ENCODE measurements at places on chromosomes 4 and X.

DNA sequence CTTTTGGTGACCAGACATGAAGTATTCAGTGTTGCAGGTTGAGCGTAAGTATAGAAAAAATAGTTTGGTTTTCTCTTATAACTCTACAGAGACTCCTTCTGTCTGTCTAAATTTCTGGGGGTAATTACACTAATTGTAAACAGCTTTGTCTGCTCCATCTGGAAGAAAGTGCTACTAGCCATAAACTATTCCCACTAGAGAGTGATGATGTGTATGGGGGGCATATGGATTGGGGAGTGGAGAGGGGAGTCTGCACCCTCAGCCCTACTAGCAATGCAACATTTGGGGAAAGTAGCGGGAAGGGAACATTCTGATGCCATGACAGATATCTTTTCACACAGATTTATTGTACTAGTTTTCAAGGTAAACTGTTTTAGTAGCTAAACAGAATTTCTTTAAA, 549.7 kb downstream of the TRIML1 start:
- DNase-seq: no peak

DNA sequence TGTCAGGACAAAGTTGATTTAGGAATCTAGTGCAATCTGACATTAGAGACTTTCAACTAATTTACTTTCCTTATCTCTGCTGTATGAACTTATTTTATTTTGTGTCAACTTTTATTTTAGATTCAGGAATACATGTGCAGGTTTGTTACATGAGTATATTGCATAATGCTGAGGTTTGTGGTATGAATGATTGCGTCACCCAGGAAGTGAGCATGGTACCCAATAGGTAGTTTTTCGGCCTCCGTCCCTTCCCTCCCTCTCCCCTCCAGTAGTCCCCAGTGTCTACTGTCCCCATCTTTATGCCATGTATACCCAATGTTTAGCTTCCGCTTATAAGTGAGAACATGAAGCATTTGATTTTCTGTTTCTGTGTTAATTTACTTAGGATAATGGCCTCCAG, 68.7 kb upstream of the TEX13D start:
- DNase-seq: no peak

GRCh38 chrX:118513120-118513898, 17.7 kb downstream of the DOCK11 start:
- DNase-seq: peak; percentile 33

GRCh38 chr4:22848332-22848731, 155.6 kb downstream of the GBA3 start:
- DNase-seq: no peak

DNA sequence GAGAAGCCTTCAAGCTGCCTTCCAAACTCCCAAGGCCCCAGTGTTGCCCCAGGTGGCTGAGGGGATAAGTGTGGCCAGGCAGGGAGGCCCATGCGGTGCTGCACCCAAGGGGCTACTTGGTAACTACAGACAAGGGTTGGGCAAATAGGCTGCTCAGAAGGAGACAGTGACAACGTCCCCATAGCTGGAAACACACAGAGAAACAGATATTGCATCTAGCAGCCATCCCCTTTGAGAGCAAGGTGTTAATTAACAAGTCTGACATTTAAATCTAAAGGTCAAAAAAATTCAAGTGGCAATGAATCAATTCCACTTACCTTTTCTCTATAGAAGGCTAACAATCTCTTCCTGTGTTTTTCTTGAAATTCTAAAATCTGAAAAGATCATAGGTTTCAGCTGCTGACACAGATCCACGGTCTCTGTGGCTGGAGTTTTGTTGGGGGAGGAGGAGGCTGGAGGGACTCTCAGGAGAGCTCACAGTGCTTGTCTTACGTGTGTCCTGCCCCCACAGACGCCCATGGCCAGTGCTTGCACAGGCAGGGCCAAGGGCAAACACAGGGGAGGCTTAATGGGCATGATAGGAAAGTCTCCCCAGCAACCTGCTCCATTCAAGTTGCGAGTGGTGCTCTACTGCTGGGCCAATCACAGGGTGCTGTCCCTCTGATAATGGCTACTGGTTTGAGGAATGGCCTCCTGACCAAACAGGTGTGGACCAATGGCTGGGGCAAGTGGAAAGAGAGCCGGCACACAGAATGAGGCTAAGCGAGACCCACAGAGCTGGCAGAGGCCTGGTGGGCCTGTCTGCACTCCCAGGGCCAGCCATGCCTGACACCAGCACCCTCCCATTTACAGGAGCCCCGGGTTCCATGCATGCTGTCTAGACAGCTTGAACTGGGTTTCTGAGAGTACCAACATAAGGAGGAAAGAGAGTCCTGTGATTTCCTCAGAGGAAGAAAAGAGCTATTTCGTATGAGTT, 22.6 kb downstream of the RNF212 start:
- DNase-seq: no peak

GRCh38 chrX:69493193-69493592, 10.9 kb upstream of the NALF2 start:
- peak; percentile 16 for DNase-seq

All from AG20443 (cell line).